Vagina (tissue), 2 donors: ENCODE measurements at places on chromosomes 7 and 10. TPM values are rescaled to one million over a fixed set of nuclear protein-coding genes. Genes with fewer than 3 reads are reported as not detected.

DNA sequence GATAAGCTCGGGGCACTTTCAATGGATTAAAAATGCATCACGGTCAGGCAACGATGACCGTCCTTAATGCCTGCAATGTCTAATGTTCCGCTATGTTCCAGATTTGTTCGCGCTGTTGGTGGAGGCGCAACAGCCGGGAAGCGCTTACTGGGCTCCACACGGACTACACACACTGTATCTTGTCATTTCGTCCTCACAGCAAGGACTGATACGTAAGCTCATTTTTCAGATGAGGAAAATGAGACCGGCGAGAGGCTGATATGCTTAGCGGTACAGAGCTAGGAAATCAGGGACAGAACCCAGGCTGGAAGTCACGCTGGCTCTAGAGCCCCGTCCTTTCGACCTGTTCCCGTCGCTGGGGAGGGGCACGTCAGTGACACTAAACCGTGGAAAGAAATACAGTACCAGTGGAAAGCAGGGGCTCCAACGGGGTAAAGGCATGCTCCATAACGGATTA, 670 bp downstream of the TPK1 start:
- DNase-seq, result no peak

DNA sequence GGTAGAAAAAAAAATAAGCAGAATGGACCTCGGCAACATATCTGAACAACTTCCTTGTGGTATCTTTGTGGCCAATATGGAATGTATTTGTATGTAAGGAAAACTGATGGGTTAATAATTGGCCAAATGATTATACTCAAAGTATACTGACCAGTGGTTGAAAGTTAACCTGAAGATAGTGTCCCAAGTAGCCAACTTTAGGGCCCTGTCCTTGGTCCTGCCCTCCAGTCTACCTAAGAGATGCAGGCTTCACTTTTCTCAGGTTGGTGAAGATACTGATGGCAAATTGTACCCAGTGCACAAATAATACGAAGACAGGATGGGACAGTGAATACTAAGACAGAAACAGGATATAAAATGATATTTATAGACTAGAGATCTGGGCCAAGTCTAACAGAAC, 109.2 kb downstream of the SORCS3 start:
- DNase-seq, result no peak

DNA sequence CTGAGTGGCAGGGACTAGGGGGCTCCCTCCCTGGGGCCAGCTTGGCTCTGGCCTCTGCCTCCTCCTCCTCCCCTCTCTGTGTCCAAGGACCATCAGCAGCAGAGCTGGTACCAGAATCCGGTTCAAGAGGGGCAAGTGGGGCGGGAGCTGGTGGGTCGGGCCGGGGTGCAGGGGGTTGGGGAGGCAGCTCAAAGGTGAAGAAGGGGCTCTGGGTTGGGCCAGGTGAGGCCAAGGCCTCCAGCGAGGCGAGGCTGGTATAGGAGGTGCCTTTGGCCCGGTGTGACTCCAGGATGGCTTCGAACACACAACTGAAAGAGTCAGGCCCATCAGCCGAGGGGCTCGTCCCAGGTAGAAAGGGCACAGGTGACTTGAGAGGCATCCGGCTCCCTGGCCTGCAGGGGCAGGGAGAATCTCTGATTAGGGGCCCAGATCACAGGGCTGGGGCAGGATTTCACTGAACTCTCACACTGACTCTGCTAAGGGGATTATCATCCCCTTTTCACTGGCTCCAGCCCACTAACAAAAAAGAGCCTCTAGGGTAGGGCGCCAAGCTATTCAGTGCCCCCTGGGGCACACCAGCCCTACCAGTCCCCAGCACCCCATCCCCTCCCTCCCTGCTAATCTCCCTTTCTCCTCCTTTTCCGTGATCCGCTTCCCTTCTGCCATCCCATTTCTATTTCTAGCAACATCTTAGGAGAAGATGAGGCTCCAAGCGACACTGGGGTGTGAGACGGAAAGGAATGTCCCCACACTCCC, 4.6 kb downstream of the PSD start:
- no peak for DNase-seq

- no peak for DNase-seq
These were observed 279.8 kb upstream of the FZD8 start for GRCh38 chr10:35921866-35922350.

GRCh38 chr10:70850097-70850496, 34.3 kb downstream of the SGPL1 start:
- no peak for DNase-seq

The DGKB gene
- 2.2 TPM for total RNA-seq

GRCh38 chr7:54788664-54789063, 29.7 kb upstream of the SEC61G start:
- no peak for DNase-seq
